ENCODE measurements at places on chromosomes 11 and 22.

GRCh38 chr11:12103411-12104225 lies 6.8 kb upstream of the MICAL2 start:
- no peak for DNase-seq

DNA sequence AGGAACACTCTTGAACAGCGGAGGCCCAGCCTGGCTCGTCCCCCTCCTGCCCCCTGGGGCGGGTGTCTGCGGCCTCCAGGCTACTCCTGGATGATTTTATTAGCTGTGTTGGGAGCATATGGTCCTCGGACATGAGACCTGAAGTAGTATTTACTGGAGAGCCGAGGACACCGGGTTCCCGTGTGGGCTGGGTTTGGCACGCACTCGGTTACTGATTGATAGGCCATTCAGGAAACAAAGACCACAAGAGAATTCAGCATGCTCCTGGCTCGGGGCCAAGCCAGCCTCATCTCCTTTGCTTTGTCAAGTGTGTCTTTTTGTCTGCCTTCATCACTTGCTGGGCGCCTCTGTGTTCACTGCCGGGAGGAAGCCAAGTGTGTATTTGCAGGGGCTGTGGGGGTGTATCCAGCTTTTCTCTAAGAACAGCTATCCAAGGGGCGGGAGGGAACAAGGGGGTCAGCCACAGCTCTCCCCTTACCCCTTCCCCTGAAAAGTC lies 9.7 kb downstream of the FXYD2 start:
- no peak for DNase-seq

GRCh38 chr11:125869521-125869920 lies 17.9 kb upstream of the HYLS1 start:
- DNase-seq, result no peak

GRCh38 chr22:27705408-27706080 lies 96.0 kb downstream of the MN1 start:
- no peak for DNase-seq

DNA sequence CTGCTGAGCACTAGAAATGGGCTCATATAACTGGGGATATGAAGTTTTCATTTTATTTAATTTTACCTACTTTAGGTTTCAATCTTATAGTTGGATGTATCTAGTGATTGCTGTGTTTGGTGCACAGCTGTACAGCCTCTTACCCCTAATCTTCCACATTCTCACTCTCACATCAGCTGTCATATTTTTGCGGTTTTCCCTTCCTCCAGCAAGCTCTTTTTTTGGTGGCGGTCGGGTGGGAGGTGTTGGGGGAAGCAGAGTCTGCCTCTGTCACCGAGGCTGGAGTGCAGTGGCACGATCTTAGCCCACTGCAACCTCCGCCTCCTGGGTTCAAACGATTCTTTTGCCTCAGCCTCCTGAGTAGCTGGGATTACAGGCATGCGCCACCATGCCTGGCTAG lies 445.1 kb upstream of the ISX start:
- DNase-seq, result no peak

DNA sequence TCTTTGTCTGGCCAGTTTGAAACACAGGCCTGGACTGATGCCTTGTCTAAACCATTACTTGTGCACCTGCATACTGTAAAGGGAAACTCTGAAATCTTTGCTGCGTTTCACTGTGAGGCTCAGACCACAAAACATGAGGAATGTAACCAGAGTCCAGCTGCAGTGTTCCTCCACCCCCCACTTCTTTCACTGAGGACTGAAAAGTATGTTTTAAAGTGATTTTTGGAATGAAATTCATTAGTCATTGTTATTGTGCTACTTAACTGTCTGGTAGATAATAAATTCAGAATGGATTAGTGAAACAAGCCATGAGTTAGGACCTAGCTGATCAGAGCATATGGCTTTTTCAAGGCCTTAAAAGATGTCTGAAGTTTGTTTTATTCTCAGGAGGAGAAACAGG lies 181.2 kb downstream of the WNT11 start:
- no peak for DNase-seq

GRCh38 chr11:59273373-59273841 lies 60.7 kb upstream of the MPEG1 start:
- DNase-seq, result no peak

DNA sequence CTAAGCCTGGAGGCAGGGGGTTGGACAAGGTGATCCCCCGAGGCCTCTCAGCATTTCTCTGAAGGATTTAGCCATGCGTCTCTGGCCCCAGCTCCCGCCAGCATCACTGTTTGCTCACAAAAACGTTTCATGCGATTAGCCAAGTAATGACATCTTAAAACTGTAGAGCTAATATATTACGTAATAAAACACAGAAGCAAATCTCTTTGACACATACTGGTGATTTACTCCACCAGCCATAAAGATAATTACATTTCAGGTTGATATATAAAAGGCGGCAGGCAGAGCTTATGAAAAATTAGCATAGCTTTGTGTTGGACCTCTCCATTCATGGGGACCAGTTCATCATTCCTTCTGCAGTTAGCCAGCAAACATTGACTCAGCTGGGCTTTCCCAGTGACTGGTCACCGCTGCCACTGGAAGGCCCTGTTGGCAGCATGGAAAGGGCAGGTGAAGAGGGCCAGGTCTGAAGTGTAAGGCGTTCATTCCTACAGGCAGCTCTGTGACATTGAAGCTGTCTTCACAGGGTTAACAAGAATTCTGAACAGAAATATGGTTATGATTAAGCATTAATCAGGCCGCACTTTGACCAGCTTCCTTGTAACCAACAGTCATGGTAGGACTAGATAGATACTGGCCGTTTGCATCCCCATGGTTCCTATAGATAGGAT lies 150.3 kb downstream of the NECTIN1 start:
- no peak for DNase-seq

All from H54 (cell line).